Progenitor cell of endocrine pancreas (in vitro differentiated cells): ENCODE measurements at places on chromosomes 3 and 15.
A peak's percentile ranks its signal among the peaks of the same experiment; 100 is the strongest.

- H3K4me3 ChIP-seq: no peak overlapping the region
- DNase-seq: no peak
- no peaks in the 10 kb centered on the region for H3K36me3 ChIP-seq
- H3K4me1 ChIP-seq: no peaks in the 10 kb centered on the region
Measured at GRCh38 chr3:37626736-37627565, 234.7 kb upstream of the CTDSPL start.

- H3K27ac ChIP-seq: no peak overlapping the region
- H3K27me3 ChIP-seq: peaks cover 6% of the 10 kb centered on the region
- H3K4me3 ChIP-seq: no peak overlapping the region
- DNase-seq: no peak
- peaks cover 9% of the 10 kb centered on the region for H3K4me1 ChIP-seq
- no peaks in the 10 kb centered on the region for H3K36me3 ChIP-seq
Measured at GRCh38 chr3:16026753-16027152, 147.7 kb upstream of the GALNT15 start.

DNA sequence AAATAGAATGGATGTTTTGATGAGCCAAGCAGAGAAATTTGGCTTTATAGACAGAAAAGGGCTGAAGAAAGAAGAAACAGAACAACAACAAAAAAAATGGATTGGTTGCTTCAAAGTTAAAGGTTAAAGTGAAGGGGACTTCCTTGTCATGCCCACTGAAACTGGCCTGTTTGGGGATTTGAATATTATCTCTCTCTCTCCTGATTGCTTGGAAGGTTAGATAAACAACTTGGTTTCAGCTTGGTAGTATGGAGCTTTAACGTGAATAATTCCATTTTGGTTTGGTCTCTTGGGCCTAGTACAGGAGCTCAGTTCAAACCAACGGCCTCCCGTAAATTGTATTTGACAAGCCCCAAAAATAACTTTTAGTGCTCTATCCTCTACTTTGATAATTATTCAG is 70.8 kb upstream of the MBNL1 start:
- H3K4me3 ChIP-seq: no peak overlapping the region
- no peaks in the 10 kb centered on the region for H3K36me3 ChIP-seq
- H3K4me1 ChIP-seq: peaks cover 20% of the 10 kb centered on the region
- H3K27me3 ChIP-seq: no peaks in the 10 kb centered on the region

DNA sequence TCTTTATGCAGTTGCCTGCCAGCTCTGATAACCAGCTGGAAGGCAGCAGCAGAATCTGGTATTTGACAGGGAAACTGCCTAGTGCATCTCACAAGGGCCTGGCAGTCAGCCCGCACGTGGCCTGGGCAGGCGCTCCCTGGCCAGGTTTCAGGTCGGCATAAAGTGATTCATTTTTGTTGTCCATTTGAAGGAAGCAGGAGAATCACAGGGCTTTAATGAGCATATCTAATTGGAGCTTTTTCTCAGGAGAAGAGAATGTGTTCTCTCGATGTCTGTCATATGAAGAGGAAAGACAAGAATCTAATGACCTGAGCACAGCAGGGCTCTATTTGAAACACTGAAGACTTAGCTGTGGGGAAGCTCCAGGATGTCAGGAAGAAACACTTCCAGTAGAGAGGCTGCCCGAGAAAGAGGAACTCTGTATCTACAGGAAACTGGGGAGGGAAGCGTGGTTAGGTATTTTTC is 98.8 kb upstream of the MB21D2 start:
- DNase-seq: no peak
- no peak overlapping the region for H3K27ac ChIP-seq
- peaks cover 7% of the 10 kb centered on the region for H3K27me3 ChIP-seq
- peaks cover 2% of the 10 kb centered on the region for H3K4me1 ChIP-seq

DNA sequence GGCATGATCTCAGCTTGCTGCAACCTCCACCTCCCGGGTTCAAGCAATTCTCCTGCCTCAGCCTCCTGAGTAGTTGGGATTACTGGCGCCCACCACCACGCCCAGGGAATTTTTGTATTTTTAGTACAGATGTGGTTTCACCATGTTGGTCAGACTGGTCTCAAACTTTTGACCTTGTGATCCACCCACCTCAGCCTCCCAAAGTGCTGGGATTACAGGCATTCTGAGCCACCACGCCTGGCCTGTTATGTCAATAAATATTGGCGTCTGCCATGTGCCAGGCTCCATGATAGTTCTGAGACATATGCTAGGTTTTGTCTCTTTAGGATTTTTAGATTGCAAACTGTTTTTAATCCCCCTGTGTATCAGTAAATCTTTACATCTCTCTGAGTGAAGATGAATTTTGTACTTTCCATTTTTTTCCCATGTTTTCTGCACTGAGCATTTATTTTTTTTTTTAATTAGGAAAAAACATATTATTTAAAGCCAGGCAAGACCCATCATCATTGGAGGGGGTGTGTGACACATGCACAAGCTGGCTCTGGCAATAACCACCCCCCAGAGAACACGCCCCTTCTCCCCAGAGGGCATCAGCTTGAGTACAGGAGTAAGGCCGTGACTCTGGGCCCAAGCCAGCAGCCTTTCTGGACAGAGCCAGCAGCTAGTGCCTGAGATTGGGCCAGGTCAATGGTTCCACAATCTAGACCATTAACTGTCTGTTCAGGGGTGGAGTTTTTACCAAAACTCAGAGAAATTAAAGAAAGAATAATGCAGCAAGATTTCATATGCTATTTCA is 51.0 kb upstream of the ATP1B3 start:
- H3K4me3 ChIP-seq: no peak overlapping the region
- no peak overlapping the region for H3K27ac ChIP-seq
- DNase-seq: no peak
- H3K27me3 ChIP-seq: no peaks in the 10 kb centered on the region

GRCh38 chr3:156818273-156818651 is 7.9 kb upstream of the LEKR1 start:
- peak overlapping the region; percentile 84 for H3K4me3 ChIP-seq
- peaks cover 7% of the 10 kb centered on the region for H3K27me3 ChIP-seq
- peaks cover 17% of the 10 kb centered on the region for H3K4me1 ChIP-seq
- DNase-seq: no peak
- no peaks in the 10 kb centered on the region for H3K36me3 ChIP-seq

- H3K4me1 ChIP-seq: peaks cover 9% of the 10 kb centered on the region
- DNase-seq: no peak
- H3K27me3 ChIP-seq: peaks cover 44% of the 10 kb centered on the region
- H3K36me3 ChIP-seq: no peaks in the 10 kb centered on the region
Measured at GRCh38 chr15:76058714-76059319, 968 bp upstream of the TMEM266 start.

DNA sequence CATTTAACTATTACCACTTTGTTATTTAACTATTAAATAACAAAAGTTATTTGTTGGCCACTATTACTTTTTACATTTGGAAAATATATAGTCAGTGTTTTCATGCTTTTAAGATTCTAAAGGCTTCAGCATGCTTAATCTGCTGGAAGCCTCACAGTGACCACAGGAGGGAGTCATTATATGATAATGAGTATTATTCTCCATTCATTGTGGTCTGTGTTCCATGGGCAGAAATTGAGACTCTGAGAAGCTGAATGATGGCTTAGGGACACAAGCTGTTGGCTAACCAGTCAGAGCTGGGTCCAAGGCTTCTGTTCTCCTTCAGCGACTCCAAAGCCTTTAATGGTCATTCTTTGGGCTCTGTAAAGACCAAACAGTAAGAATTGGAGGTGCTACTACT is 64.7 kb downstream of the BFSP2 start:
- no peaks in the 10 kb centered on the region for H3K36me3 ChIP-seq
- no peak for DNase-seq

DNA sequence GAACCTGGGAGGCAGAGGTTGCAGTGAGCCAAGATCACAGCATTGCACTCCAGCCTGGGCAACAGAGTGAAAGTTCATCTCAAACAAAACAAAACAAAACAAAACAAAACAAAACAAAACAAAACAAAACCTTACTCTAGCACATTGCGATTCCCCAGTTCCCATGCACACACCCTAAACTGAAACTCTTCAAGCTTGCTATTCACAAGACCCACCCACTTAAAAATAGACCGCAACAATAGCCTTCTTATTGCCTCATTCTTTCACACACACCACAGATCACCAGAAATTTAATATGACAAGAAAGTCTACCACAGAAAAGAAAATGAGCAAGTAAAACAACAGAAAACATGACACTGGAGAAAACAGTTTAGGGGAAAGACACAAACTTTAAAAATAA is 598.4 kb downstream of the FHIT start:
- no peak for DNase-seq
- H3K36me3 ChIP-seq: no peaks in the 10 kb centered on the region
- H3K27me3 ChIP-seq: no peaks in the 10 kb centered on the region
- H3K4me1 ChIP-seq: peaks cover 3% of the 10 kb centered on the region
- H3K4me3 ChIP-seq: no peak overlapping the region

- H3K27me3 ChIP-seq: no peaks in the 10 kb centered on the region
- H3K36me3 ChIP-seq: peaks cover 1% of the 10 kb centered on the region
- H3K4me1 ChIP-seq: peaks cover 2% of the 10 kb centered on the region
- no peak overlapping the region for H3K4me3 ChIP-seq
Measured at GRCh38 chr15:39468331-39468730, 112.5 kb upstream of the THBS1 start.

DNA sequence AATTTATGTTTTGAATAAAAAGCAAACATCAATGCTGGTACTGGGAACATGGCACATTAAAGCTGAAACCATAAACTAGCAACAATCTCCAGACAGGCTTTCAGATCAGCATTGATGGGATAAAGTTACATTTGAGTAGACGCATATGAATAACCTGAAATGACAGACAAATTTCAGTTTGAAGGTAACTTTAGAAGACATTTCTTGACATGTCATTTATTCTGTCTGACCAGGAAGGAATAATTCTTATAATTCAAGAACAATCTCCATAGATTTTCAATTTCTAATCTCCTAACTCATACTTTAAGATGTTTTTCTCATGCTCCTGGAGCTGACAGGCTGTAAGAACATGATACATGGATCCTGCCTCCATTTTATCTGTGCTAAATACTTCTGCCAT is 69.8 kb downstream of the PLCH1 start:
- H3K4me3 ChIP-seq: no peak overlapping the region
- no peaks in the 10 kb centered on the region for H3K27me3 ChIP-seq
- H3K4me1 ChIP-seq: peaks cover 36% of the 10 kb centered on the region
- no peaks in the 10 kb centered on the region for H3K36me3 ChIP-seq
- DNase-seq: no peak
- H3K27ac ChIP-seq: no peak overlapping the region

DNA sequence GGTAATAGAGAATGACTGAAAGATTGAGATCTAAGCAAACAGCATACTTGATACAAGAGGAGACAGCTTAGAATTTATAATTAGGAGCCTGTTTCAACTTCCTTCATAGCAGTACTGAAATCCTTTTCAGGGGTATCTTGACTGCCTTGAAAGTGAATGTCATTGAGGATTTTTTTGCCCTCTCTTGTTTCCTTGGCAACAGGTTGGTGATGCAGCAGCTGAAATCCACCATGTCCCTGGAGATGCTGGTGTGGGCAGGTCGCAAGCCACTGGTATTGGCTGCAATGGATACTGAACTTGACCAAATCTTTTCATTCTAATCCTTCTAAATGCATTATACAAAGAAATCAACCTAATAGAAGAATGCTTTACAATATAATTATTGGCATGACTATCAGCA is 59.3 kb upstream of the GAP43 start:
- no peaks in the 10 kb centered on the region for H3K27me3 ChIP-seq
- H3K4me3 ChIP-seq: no peak overlapping the region
- no peaks in the 10 kb centered on the region for H3K4me1 ChIP-seq
- H3K36me3 ChIP-seq: no peaks in the 10 kb centered on the region
- DNase-seq: no peak

GRCh38 chr3:119062892-119063291 is 28.2 kb upstream of the IGSF11 start:
- DNase-seq: no peak
- H3K4me3 ChIP-seq: no peak overlapping the region
- H3K27me3 ChIP-seq: no peaks in the 10 kb centered on the region
- H3K36me3 ChIP-seq: no peaks in the 10 kb centered on the region
- no peak overlapping the region for H3K27ac ChIP-seq
- no peaks in the 10 kb centered on the region for H3K4me1 ChIP-seq

GRCh38 chr3:100880072-100880471 is 113.1 kb downstream of the ABI3BP start:
- H3K4me3 ChIP-seq: no peak overlapping the region
- no peaks in the 10 kb centered on the region for H3K27me3 ChIP-seq
- H3K36me3 ChIP-seq: no peaks in the 10 kb centered on the region

- peaks cover 18% of the 10 kb centered on the region for H3K36me3 ChIP-seq
- H3K27ac ChIP-seq: no peak overlapping the region
- no peak for DNase-seq
- H3K4me3 ChIP-seq: no peak overlapping the region
Measured at GRCh38 chr3:126621171-126621570, 33.8 kb downstream of the TXNRD3 start.

- H3K4me1 ChIP-seq: no peaks in the 10 kb centered on the region
- no peaks in the 10 kb centered on the region for H3K27me3 ChIP-seq
- H3K36me3 ChIP-seq: no peaks in the 10 kb centered on the region
Measured at GRCh38 chr3:106473576-106474475, 605.0 kb upstream of the CBLB start.

DNA sequence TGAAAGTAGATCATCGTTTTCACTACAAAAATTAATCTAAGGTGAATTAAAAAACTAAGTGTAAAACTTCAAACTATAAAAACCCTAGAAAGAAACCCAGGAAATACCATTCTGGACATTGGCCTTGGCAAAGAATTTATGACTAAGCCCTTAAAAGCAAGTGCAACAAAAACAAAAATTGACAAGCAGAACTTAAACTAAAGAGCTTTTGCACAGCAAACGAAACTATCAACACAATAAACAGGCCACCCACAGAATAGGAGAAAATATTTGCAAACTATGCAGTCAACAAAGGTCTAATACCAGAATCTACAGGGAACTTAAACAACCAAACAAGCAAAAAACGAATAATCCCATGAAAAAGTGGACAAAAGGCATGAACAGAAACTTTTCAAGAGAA is 302.0 kb downstream of the CHST2 start:
- H3K4me3 ChIP-seq: no peak overlapping the region
- peaks cover 3% of the 10 kb centered on the region for H3K27me3 ChIP-seq
- no peaks in the 10 kb centered on the region for H3K36me3 ChIP-seq
- no peak overlapping the region for H3K27ac ChIP-seq

DNA sequence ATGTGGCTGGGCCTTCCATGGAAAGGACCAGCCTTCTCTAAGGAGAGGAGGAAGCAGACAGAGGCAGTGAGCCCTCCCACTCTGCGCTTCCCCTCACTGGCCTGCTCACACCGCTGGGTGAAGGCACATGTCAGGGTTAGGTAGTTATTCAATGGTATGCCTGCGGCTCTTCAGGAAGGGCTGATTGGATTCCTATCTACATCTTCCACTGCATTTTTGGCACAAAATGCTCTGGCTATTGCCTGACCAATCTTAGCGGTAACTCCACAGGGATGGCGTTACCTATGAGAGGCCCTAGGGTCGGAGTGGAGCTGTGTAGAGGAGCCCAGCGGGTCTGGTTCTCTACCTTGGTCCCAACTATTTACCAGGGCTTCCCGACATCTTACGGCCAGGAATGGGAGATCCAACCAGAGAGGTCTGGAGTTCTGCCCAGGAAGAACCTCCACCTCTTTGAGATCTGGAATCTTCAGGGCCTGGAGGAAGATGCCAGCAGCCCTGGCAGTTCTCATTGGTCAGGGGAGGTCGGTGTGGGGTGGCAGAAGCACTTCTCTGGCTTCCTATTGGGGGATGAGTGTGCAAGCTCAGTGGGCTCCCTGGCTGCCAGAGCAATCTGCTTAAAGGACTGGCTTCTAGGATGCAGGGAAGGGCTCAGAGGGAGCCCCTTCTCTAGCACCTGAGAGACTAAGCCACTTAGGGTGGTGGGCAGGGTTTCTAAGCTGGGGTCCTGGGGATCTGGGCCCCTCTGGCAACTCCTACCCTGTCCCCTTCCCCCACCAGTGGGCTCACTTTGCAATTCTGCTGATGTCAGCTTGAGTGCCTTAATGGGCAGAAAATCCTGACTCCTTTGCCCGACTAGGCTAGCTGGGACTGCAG is 24.3 kb downstream of the SNX33 start:
- peaks cover 27% of the 10 kb centered on the region for H3K4me1 ChIP-seq
- no peaks in the 10 kb centered on the region for H3K36me3 ChIP-seq
- peaks cover 35% of the 10 kb centered on the region for H3K27me3 ChIP-seq
- H3K4me3 ChIP-seq: peak overlapping the region; percentile 39
- DNase-seq: no peak
